ENCODE measurements at places on chromosomes 4 and X.
A peak's percentile ranks its signal among the peaks of the same experiment; 100 is the strongest.

- DNase-seq, result no peak
These were observed 107.9 kb downstream of the GPR143 start for GRCh38 chrX:9657590-9658256.

DNA sequence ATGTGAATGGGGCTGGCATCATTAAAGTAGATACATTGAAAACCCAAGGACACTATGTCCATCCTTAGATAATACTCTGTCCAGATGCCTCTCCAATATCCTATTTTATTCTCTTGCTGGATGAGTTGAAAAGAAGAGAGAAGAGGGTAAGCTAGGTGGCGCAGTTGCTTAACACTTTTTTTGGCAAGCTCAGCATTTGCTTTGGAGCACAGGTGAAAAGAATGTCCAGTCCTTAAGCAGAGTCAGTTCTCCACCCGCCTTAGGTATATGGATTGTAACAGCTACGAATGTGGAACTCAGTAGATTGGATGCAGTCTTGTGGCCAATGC is 208.4 kb downstream of the NWD2 start:
- peak; percentile 4 for DNase-seq

DNA sequence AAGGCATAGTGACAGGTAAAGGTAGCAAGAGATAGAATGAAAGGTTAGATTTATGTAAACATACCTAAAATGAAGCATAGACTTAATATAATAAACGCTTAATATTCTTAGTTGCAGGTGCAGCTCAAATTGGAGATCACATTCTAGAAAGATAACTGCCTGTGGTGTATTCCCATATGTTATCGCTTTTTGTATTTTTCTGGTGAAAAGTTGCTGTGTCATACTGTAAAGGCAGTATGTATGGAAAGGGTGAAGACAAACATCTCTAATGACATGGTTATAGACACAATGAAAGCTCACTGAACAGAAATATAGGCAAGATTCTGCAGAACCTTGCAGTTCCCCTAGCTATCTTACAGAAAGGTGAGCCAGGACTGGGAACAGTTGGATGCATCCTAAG is 240.3 kb downstream of the DCLK2 start:
- DNase-seq, result no peak

DNA sequence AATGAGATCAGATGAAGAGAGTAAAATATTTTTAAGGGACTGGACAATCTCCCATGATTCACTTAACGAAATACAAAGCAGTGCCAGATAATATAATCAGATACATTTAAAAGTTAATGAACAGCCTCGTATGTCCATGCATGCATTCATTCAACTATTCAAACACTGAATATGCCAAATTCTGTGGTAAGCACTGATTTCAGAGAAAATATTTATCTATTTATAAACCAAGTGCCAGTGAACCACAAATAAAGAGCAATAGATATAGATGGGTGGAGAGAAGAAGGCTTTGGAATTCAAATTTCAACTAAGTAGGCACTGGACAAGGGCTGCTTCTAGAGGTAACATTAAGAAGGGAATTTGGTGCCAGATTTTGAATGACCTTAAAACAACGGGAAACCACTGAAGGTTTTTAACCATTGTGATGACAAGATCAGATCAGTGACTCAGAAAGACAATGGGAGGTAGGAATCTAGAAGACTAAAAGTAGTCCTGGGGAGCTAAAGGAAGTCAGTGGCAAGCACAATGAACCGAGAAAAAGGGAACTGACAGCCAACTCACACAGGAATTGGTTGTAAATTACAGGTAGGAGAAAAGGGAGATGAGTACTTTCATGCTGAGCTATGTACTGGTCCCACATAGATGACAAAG is 14.2 kb downstream of the ELOVL6 start:
- DNase-seq, result no peak

- DNase-seq, result no peak
These were observed 31.5 kb downstream of the QDPR start for GRCh38 chr4:17480210-17480927.

- DNase-seq, result no peak
These were observed 537.5 kb downstream of the BCOR start for GRCh38 chrX:39560271-39560670.

GRCh38 chrX:36388901-36389300 is 469.4 kb downstream of the CFAP47 start:
- no peak for DNase-seq

DNA sequence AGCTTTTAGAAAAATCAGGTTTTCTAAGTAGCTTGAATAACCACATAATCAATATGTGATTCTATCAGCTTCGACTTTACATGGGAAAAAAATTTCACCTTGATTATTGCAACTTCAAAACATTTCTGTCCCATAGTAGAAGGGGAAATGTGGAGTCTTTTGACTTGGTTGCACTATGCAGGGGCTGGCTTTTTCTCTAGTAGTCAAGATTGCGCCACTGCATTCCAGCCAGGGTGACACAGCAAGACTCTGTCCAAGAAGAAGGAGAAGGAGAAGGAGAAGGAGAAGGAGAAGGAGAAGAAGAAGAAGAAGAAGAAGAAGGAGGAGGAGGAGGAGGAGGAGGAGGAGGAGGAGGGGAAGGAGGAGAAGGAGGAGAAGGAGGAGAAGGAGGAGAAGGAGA is 84.9 kb downstream of the MAML3 start:
- DNase-seq, result no peak

GRCh38 chrX:150642423-150642822 is 50.8 kb upstream of the MTMR1 start:
- DNase-seq, result no peak

DNA sequence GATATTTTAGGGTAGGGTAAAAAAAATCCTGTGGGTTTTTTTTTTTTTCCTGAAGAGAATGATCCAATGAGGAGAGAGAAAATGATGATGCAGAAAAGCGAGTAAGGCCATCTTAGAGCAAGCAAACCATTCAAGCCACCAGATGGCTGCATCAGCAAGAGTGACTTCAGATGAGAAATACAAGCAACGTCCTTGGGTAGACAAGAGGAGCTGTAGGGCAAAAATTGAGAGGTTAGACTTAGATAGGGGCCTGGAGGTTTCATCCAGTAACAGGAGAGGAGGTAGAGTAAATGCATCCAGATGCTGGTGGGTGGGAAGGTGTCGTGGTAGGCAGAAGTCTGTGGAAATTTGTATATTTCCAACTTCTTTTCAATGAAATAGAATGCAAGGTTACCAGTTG is 14.6 kb downstream of the FTHL17 start:
- no peak for DNase-seq

DNA sequence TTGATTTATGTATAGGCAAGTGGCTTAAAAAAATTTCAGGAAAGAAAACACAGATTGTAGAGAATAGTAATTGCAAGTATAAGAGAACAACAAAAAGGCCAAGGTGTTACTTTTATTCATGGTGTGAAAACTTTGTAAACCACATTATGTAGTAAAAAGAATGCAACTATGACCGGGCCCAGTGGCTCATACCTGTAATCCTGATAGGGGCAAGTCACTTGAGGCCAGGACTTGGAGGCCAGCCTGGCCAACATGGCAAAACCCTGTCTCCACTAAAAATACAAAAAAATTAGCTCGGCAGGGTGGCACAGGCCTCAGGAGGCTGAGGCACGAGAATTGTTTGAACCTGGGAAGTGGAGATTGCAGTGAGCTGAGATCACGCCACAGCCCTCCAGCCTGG is 131.7 kb downstream of the DCK start:
- no peak for DNase-seq

- no peak for DNase-seq
These were observed 28.0 kb upstream of the AMOT start for GRCh38 chrX:112868586-112868985.

DNA sequence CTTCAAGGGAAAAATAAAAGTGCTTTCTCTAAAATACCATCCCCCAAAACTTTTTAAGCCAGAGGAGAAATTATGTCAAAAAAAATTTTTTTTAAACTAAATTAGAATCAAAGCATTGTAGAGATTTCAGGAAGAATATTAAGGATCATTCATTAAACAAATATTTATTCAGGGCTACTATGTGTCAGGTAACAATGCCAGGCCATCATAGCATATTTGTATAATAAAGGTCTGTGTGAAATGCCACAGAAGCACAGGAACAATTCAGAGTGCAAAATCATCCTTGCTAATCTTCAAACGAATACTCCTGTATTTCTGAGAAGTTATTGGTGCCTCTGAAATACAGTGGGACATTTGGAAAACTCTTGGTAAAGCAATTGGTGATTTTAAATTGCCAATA is 2.0 kb downstream of the CCDC160 start:
- DNase-seq, result no peak

DNA sequence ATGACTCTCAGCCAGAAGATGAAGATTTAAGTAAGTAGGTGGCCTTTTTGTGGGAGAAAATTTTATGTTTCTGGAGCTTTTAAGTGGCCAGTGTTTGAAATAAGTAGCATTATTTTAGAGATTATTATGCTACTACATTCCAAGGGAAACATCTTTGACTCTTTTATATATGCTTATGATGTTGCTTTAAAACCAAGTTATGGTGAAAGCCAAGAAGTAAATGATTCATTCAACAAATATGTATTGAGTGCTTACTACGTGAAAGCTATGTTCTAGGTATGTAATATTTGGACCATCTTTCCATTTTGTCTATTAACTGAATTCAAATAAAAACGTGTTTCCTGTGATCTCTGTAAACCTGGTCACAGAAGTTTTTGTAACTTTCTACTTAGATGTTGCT is 58.3 kb downstream of the ZFX start:
- DNase-seq, result no peak
